ENCODE measurements at places on chromosomes 11 and 22. TPM values are rescaled to one million over a fixed set of nuclear protein-coding genes. Genes with fewer than 3 reads are reported as not detected.

Gene RAB38
- total RNA-seq: 6.5 TPM

Gene SCGB2A2
- total RNA-seq: not detected

Gene RASL10A
- total RNA-seq: not detected

Gene GRIA4
- total RNA-seq: 0.36 TPM

Gene C11orf97
- not detected for total RNA-seq

Gene HYOU1
- 181 TPM for total RNA-seq

Gene OR10D3
- not detected for total RNA-seq

Gene SDHD
- total RNA-seq: 83.2 TPM

Gene CD81
- total RNA-seq: 159 TPM

Gene KCNJ5
- not detected for total RNA-seq

All from IMR-90 (cell line).